Fibroblast of skin of back (primary cell): ENCODE measurements at places on chromosomes 3 and 15.

DNA sequence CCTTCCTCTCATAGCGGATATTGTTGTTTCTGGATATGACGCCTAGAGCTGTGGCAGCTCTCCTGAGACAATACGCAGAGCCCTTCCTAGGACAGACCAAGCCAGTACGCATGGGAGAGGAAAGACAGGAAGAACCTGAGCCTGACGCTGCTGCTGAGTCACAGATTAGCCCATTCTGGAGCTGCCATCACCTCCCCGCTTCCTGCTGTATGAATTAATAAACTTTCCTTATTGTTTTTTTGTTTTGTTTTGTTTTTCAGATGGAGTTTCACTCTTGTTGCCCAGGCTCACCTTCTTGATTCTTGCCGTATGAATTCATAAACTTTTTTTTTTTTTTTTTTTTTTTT lies 67.0 kb downstream of the PPCDC start:
- DNase-seq: no peak

DNA sequence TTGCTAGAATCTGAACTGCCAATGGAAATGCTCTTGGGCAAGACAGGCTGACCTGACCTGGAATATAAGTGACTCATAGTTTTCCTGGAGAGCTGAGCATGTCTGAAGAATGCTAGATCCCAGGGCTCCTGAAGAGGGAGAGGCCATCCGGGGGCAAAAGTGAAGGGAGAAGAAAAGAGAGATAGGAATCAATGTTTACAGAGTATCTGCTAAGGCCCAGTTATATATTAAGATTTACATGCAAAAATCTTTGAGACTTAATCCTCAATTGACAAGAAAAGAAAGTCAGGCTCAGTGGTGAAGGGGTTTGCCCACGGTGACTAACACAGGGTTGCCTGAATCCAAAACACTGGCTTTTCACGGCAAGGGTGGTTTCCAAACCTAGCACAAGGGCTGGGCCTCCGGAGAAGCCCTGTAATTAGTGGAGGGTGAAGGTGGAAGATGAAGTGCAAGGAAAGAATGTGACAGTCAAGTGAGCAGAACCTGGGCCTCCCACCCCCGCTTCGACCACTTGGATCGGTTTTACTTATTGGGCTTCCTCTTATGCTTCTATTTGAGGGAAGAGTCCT lies 91.7 kb upstream of the FGF12 start:
- DNase-seq: peak; percentile 75

GRCh38 chr3:10194328-10195071 lies 29.8 kb downstream of the IRAK2 start:
- no peak for DNase-seq

- DNase-seq: no peak
These were observed 9.8 kb downstream of the MAP6D1 start for GRCh38 chr3:183815563-183815940.

DNA sequence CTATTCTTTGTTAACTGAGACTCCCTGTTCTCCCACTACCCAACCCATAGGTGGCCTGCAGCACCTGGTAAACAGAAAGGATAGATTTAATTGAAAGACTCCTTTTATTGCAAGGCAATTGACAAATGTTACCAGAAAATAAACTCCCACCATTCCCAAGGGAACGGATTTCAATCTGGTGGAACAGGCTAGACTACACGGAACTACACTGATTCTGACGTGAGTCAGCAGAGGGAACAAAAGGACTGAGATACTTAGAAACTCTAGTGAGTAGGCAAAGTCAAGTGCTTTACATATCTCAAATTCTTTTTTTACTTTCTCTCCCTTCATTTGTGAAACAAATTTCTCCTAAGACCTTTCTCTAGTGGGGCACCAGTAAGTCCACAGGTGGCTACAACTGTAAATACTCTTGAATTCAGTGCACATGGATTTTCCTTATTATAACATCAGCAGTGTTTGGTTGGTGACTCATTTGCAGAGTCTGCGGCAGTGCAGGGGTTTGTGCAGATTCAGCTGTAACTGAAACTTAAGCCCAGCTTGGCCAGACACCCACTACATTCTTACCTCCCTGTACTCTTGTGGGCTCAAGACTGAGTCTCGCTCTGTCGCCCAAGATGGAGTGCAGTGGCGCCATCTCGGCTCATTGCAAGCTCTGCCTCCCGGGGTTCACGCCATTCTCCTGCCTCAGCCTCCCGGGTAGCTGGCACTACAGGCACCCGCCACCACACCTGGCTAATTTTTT lies 34.3 kb upstream of the PLSCR2 start:
- peak; percentile 95 for DNase-seq
